ENCODE measurements at places on chromosomes 16 and 17.

DNA sequence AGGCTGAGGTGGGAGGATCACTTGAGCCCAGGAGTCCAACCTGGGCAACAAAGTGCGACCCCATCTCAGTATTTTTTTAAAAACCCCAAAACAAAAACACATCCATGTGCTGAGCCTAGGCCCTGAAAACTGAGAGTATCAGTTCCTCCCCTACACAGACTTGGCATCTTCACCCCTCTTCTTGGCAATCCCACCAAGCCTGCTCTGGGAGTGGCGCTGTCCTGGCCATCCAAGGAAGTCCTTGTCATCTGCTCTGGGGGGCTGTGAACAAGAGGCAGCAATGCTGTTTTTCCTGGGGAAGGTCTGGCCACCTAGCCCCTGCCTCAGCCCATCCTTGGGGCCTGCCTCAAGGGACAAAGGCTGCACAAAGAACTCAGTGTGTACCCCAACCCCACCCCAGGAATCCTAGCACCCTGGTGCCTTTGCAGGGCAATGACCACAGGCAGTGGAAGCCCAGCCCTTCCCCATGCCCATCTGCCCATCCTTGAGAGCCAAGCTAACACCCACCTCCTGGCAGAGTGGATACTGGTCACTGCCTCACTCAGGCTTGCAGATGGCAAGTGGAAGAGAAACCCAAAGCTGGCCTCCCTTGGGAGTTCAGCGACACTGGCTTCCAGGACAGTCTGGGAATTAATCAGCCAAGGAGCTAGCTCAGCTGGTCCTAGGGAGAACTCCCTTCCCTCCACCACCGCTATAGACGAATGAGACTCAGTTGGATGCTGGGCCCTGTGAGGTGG lies 14.8 kb upstream of the GFOD2 start:
- DNase-seq = no peak

DNA sequence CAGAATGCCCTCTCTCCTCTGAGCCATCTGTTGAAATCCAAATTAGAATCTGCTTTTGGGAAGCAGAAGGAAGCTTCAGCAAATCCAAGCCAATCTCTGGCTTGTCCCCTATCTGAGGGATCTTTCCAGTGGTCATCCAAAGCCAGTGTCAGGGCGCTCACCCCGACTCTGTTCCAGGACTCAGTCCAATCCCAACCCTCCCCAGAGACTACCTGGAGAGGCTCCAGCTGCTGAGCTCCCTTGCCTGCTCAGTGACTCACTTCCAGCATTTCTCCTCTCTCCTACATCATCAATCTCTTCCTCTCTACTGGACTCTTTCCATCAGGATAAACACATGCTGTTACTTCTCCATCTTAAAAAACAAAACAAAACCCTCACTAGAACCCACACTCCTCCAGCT lies 2.4 kb downstream of the MATCAP1 start:
- no peak for DNase-seq

DNA sequence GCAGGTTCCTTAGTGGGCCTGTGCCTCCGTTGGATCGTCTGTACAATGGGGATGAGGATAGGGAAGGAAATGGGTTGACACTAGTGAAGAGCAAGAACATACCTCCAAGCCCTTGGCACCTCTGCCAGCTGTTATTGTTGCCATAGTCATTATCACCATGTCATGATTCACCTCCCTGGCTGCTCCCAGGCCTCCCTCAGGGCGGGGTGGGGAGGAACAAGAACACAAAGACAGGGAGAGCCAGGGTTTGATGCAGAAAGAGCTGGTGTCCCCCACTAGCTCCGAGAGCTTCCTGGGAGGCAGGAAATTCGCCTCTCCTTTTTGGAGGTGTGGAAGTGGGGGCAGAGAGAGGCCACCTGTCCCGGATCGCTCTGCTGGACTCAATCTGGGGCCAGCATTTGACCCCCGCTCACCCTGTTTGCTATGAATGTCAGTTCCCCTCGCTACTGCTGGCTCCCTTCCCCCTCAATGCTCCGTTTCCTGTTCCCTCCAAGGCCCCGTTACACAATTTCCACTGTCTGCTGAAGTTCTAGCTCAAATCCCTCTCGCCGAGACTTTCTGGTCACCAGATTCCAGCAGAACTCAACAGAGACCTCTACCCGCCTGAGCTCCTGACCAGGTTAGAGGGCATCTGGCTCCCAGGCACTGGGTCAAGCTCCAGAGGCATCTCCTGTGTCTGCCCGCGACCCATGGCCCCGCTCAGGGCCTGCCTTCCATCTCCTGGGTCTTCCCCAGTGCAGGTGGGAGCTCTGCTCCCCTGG lies 9.1 kb downstream of the TIMP2 start:
- no peak for DNase-seq

DNA sequence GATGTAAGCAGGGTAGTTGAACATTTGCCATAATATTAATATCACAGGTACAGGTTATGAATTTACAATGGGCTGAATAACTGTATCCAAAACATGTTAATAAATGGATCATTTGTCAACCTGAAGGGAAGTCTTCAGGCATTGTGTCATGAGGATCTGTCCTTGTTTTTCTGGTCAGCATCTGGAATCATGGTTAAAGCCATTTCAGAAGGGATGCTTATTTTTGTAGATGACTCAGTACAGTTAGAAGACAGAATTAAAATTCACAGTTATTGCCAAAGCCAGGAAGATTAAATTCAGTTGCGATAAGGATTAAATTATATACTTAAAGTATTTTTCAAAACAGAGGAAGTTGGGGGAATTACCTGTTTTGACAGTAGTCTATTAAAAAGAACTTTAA lies 8.0 kb downstream of the PSMD11 start:
- no peak for DNase-seq

DNA sequence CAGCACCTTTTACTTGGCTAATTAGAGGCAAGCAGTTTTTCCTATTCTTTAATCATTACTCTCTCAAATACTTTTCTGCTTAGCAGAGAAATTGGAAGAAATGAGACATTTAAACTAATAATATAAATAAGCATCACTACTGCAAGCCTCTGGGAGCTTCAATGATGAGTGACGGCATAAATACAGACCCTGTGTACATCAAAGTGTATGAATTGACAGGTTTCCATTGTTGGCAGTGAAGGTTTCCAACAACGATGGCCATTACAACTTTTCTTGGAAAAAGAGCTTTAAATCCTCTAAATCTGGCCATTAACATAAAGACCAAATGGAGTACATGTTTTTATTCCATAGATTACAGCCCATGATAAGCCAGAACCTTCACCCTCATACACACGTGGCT lies 39.4 kb upstream of the CACNG5 start:
- DNase-seq = no peak

GRCh38 chr16:67571464-67571863 lies 9.1 kb downstream of the CTCF start:
- DNase-seq = no peak

DNA sequence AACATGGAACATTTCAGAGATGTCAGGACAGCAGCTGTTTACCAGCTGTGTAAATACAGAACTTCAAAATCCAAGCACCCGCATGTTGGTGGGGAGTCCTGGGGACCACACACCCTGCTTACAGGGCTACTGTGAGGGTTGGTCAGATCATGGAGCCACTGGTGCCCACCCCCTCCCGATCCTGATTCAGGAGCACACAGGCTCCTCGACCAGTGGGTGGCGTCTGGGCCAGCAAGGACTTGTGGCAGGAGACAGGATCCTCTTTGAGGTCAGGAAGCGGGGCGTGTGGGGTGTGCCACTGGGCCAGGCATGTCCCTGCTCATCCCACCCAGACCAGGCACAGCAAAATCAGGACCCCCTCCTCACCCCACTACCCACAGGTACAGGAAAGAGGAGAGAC lies 83.6 kb downstream of the SDK2 start:
- DNase-seq = no peak

GRCh38 chr17:64788286-64789060 lies 126.4 kb upstream of the SMURF2 start:
- no peak for DNase-seq

GRCh38 chr16:51392521-51393187 lies 241.6 kb upstream of the SALL1 start:
- DNase-seq = peak; percentile 51

GRCh38 chr16:25064937-25065336 lies 46.6 kb upstream of the LCMT1 start:
- DNase-seq = peak; percentile 49

DNA sequence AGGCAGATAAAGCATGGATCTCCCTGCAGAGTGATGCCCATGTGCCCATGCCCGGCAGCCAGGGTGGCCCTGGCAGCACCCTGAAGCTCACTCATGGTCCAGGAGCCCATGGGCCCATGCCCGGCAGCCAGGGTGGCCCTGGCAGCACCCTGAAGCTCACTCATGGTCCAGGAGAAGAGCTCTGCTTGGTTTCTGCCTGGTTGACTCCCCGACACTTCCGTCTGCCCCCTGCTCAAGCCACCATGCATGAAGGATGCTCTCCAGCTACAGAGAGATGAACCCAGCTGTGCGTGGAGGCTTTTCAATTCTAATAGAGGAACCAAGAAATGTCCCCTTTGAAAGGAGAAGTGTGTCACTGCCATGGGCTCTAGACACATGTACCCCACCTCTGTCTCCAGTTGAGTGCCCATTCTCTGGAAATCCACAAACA lies 8.7 kb downstream of the CCL17 start:
- no peak for DNase-seq

GRCh38 chr17:58806046-58806445 lies 50.4 kb downstream of the PPM1E start:
- DNase-seq = no peak

GRCh38 chr17:78804777-78805176 lies 22.7 kb upstream of the CYTH1 start:
- DNase-seq = no peak

GRCh38 chr17:33196883-33197282 lies 96.2 kb downstream of the ASIC2 start:
- no peak for DNase-seq

GRCh38 chr17:41071606-41072360 lies 6.1 kb upstream of the KRTAP2-4 start:
- DNase-seq = no peak

- DNase-seq = peak; percentile 54
These were observed 435 bp downstream of the RPRML start for GRCh38 chr17:46978489-46979146.

- DNase-seq = peak; percentile 77
These were observed 215.5 kb downstream of the MRTFB start for GRCh38 chr16:14286368-14287230.

GRCh38 chr16:83732536-83732935 lies 75.2 kb upstream of the HSBP1 start:
- DNase-seq = no peak

- DNase-seq = no peak
These were observed 41.5 kb downstream of the NT5M start for GRCh38 chr17:17344507-17345293.

DNA sequence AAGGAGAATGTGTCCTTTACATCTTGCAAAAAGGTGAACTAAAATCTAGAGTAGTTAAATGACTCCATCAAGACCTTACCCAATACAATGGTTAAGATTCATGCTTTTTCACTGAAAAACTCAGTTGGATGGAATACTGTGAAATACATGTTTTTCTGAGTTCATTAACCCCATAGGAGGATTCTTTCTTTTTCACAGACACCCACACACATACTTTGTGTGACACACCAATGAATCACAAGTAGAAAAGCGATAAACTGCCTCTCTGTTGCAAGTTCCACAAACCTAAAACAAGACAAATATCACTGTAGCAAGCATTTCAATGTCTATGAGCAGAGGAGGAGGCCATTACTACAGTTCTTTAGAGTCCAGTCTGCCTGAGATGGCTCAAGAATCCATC lies 258.8 kb upstream of the CDH5 start:
- no peak for DNase-seq

- DNase-seq = no peak
These were observed 28.0 kb upstream of the MRPS23 start for GRCh38 chr17:57877803-57878377.

GRCh38 chr17:77828749-77829539 lies 129.6 kb upstream of the TNRC6C start:
- DNase-seq = no peak

GRCh38 chr16:4198816-4199215 lies 43.1 kb downstream of the SRL start:
- no peak for DNase-seq

- peak; percentile 11 for DNase-seq
These were observed 19.9 kb upstream of the RSL1D1 start for GRCh38 chr16:11871193-11871592.

GRCh38 chr17:21463204-21463661 lies 87.1 kb downstream of the KCNJ12 start:
- DNase-seq = no peak

- DNase-seq = peak; percentile 93
These were observed 454 bp downstream of the CCDC40 start for GRCh38 chr17:80036715-80037477.

GRCh38 chr17:1367351-1367745 lies 32.7 kb downstream of the YWHAE start:
- DNase-seq = no peak

DNA sequence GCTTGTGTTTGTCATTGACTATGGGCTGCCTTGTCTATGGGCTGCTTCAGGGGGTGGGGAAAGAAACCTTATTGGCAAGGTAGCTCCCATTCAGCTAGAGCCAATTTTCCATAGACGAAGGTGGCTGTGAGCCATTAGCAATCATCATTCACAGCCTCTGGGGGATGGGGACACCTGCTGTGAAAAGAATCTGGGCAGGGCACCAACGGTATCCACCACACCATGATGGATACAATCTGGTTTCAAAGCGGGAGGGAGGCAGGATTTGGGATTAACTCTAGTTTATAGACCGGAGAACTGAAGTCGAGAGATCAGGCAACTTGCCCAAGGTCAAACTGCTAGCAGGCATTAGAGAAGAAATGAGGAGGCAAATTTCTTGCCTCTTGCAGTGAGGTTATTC lies 182.3 kb downstream of the SHISA9 start:
- no peak for DNase-seq

DNA sequence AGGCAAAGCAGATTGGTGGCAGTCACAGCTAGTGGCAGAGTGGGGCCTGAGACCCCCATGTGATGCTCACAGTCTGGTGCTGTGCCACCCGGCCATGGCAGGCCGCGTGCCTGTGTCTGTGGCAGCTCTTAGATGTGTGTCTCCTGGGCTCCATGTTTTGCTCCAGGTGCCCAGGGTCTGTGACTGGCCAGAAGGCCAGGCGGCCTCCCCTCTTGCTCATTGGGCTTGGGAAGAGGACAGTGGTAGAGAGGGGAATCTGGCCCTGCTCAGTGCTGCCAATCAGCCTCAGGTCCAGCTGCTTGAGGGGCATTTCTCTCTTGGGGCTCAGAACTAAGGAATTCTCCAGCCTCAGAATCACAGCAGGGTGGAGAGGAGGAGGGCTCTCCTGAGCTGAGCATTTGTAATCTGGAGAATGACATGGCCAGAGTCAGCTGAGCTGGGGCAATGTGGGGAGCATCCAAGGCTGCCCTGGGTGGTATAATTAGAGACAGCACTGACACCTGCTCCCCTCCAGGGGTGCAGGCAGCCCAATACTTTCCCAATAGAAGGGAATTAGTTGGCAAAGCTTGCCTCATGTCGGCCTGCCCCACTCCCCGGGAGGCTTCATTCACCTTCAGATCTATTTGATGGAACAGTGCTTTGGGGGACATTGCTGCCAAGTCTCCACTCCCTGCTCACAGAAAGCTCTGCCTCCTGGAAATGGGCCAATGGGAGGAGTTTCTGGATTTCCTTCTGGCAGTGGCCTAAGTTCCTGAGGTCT lies 2.7 kb upstream of the LASP1NB start:
- DNase-seq = peak; percentile 82
